ENCODE measurements at places on chromosomes 5 and 9.
A peak's percentile ranks its signal among the peaks of the same experiment; 100 is the strongest.

DNA sequence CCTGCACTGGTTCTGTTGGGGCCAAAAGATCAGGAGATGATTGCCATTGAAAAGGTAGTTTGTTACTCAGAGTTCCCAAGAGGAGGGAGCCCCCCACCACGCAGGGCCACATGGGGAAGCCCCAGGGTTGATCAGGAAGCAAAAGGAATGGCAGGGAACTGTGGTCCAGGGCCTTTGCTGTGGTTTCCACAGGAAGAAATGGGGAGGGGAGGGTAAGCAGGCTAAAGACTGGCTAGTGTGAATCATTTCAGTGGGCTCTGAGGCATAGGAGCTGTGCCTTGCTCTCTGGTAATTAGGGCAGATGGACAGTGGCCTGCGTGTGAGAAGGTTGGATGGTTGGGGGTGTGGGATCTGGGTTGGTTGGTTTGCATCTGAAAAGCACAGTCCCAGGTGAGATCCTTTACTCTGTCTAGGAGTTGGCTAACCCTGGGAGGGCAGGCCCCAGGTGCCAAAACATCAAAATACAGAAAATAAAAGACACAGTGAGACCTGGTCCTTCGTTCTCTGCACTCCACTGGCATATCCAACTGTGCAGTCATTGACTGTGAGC, 66.1 kb downstream of the PTPDC1 start:
- no peak for DNase-seq

- peak; percentile 46 for DNase-seq
Observed at GRCh38 chr9:3200331-3200774, 325.4 kb downstream of the RFX3 start.

DNA sequence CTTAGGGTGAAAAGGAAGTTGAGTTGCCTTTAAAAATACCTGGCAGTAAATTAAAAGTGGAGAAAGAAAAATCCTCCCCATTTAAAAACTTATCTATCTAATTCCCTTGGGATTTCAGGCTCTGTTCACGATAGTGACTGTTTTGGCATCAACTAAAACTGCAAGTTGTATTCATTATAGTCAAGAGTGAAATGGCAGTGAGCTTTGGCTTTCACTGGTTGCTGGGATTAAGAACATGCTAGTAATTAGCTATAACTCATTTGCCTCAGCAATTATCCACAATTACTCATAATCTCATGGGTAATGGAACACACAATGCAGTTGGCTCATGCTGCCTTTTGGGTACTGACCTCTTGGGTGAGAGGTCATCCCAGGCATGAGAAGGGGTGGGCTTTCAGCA, 250.1 kb downstream of the GAS1 start:
- DNase-seq: no peak

DNA sequence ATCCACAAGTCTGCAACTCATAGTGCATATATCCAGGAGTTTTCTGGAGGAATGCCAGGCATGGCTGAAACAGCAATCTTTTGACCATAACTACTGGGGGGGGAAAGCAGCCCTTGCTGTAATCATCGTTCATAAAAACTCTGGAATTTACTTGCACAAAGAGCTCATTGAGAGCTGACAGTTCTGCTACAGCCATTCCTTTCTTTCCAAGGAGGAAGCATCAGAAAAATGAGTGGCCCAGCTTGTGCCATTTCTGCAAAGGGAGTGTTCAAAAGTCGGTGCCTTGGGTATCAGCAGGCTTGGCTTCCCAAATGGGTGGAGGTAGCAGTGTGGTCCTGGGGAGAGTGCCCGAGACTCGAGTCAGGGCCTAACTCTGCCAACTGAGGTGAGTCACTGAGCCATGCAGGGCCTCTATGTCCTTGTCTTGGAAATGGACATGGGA, 101.5 kb downstream of the GCNT1 start:
- no peak for DNase-seq

DNA sequence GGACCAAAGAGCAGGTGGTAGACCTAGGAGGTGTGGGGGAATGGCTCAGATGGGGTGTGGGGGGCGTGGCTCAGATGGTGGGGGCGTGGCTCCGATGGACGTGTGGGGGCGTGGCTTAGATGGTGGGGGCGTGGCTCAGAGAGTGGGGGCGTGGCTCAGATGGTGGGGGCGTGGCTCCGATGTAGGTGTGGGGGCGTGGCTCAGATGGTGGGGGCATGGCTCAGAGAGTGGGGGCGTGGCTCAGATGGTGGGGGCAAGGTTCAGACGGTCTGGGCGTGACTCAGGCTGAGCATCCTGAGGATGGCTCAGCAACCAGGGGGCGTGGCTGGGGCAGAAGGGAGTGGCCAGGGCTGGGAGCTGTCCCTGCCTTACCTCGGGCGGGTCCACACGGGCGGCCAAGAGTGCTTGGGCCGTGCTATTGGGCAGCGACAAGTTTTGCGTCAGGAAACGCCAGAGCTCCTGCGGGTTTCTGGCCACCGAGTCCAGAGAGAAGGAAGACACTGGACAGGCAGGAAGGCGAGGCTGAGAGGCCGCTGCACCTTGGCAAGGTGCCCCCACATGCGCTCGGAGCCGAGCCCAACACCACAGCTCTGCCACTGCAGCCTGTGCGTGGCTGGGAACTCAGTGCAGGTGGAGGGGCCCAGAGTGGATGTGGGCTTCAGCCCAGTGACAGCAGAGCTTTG, 5.9 kb downstream of the ABCA2 start:
- peak; percentile 61 for DNase-seq

DNA sequence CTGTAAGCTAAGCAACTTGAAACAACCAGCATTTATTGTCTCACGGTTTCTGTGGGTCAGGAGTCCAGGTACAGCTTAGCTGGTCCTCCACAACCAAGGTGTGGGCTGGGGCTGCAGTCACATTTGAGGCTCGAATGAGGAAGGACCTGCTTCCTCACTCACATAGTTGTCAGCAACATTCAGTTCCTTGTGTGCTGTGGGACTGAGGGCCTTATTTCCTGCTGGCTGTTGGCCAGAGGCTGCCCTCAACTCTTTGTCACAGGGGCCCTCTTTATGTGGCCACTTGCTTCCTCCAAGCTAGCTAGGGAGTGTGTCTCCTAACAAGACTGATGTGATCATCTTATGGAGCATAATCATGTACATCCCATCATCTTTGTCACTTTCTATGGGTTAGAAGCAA, 29.2 kb upstream of the SEMA4D start:
- no peak for DNase-seq

- DNase-seq: no peak
Observed at GRCh38 chr9:76431601-76432000, 27.4 kb upstream of the GCNT1 start.

- DNase-seq: no peak
Observed at GRCh38 chr9:21398955-21399489, 9.9 kb upstream of the IFNA8 start.

DNA sequence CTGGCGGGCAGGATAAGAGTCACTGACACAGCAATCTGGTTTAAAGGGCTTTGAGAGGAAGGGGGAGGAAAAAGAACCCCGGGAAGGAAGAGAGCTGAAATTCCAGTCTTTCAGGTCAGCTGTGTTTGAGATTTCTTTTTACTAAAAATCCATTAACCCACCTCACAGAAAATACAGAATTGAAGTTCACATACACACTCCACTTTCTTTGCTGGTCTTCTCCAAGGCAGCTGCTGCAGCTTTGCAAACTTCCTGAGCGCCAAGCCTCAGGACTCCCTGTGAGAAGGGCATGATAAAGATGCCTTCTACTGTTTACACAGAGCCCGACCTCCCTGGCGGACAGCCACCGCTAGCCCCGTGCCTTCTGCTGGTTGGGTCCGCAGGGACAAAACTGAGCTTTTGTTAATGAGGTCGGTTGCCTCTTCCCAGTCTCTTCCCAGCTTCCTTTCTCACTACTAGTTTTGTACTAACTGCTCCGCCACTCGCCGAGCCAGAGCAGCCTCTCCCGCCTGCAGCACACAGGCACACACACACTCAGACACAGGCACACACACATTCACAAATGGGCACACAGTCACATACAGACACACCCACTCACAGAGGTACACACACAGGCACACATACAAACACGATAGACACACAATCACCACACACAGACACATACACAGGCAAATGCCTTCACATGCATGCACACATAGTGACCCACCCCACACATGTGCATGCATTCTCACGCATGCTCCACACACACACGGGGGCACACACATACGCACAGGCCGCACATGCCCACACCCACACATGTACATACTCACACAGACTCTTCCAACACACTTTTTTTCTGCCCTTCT, at the start of gene FREM1:
TSS of gene FREM1 (minus strand) at position 468 of the 845 bp plus-strand sequence. CDS start 41,451 bp downstream, outside the sequence.
- peak; percentile 65 for DNase-seq

GRCh38 chr9:5416953-5417352, 20.8 kb downstream of the PLGRKT start:
- no peak for DNase-seq

- DNase-seq: peak; percentile 15
Observed at GRCh38 chr5:94983861-94984535, 300.9 kb downstream of the MCTP1 start.

All from mesenchymal stem cell (in vitro differentiated cells and primary cell).